Neural progenitor cell (in vitro differentiated cells): ENCODE measurements at places on chromosomes 7 and 10.
A peak's percentile ranks its signal among the peaks of the same experiment; 100 is the strongest.

GRCh38 chr10:74652664-74653063 is 173.7 kb upstream of the KAT6B start:
- DNase-seq, result no peak

- DNase-seq, result no peak
These were observed 30.2 kb upstream of the CREB5 start for GRCh38 chr7:28382144-28382543.

DNA sequence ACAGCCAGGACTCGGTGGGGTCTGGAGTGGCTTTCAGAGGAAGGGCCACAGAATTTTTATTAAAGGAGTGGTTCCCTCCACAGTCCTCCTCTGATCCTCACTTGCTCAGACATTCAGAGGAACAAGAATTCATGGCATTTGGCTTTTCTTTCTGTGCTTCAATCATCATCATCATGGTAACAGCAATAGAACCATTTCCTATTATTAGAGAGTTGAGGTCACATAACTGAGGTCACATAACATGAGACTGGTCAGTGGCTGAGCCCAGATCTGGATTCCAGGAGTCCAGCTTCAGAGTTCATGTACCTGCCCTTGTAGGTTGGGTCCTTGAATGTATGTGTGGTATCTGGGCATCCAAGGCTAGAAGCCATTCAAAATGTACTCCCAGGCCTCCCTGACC is 177.3 kb upstream of the GRB10 start:
- no peak for DNase-seq

DNA sequence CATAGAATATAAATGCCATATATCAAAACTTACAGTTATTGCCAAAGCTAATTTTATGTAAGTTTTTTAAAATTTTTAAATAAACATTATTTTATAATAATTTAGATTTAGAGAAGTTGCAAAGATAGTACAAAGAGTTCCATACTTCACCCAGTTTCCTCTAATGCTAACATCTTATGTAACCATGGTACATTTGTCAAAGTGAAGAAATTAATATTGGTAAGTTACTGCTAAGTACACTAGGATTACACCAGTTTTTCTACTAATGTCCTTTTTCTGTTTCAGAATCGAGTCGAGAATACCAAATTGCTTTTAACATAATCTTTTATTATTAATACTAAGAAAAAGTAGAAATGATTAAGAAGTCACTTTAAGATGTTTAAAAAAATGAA is 29.2 kb downstream of the CSGALNACT2 start:
- DNase-seq, result no peak

- no peak for DNase-seq
These were observed 17.9 kb upstream of the BMPER start for GRCh38 chr7:33887266-33887975.

- DNase-seq, result no peak
These were observed 1265.8 kb downstream of the REEP3 start for GRCh38 chr10:64786989-64787388.

DNA sequence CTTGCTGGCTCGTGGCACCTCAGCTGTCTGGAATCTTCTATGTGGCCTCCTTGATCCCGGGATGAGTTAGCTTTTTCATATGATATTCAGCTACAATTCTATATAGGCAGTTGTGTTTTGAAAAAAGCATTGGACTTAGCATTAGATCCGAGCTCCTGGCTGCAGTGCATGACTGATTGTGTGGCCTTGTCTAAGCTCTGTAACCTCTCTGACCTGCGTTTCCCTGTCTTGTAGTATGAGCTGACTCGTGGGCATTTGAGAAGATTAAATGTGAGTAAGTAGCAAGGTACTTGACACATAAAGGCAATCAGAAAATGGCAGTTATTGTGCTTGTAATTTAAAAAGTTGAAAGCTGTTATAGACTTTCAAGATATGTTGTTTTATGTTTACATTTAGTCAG is 85.9 kb downstream of the CCNY start:
- DNase-seq, result peak; percentile 54

GRCh38 chr7:29825775-29826529 is 19.6 kb downstream of the WIPF3 start:
- DNase-seq, result no peak

GRCh38 chr10:4498711-4499251 is 327.2 kb upstream of the AKR1E2 start:
- no peak for DNase-seq

GRCh38 chr7:38274486-38274885 is 1.1 kb upstream of the TARP start:
- no peak for DNase-seq

GRCh38 chr7:84248843-84249242 is 54.3 kb upstream of the SEMA3A start:
- DNase-seq, result no peak

DNA sequence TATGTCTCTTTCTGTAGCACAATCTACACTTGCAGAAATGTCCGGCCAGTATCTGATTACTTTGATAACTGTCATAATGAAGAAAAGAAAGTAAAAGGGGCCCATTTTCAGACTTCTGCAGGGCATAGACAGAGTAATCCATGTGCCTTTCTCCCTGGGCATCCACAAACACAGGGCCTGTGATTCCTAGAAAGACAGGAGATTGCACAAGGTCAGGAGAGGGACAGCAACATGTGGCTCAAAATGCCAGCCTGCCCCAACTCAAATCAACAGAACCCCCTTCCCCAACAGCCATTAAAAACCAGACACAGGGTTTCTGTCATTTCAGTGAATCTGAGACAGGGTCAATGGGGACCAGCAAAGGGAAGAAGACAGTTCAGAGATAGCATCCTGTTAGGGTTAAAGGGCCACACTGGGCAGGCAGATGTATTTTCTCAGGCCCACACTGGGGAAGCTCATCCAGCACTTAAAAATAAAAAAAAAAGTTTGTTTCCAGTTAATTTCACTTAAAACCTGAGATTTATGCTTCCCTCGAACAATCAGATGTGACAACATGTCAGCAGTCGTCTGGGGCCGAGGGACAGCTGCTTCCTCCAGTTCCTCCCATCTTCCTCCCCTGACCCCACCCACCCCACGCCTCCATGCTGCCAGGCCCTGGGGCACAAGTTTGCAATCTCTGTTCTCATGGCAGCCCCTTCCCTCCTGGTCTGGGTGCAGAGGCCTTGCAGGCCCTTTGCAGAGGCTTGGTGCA is 30.7 kb upstream of the ACSL5 start:
- no peak for DNase-seq

DNA sequence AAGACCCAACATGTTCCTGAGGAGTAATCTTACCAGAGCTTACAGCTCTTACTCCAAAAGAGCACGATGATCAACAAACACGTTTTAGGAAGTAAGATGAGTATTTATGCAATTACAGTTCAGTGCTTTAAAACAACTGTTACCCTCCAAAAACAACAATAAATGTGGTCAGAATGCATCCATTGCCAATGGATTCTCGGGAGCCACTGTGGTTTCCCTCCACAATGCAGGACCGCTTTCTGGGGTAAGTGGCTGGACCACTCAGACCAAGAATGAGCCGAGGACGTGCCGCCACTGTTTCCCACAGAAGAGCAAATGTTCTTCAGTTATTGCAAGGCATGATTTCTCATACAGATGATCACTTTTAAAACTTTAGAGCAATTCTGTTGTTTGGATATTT is 232.3 kb upstream of the MKLN1 start:
- no peak for DNase-seq

GRCh38 chr10:61900829-61901792 is at the start of gene ARID5B:
TSS of gene ARID5B (plus strand) at chr10:61901699. CDS start at chr10:61901710, 11 bp downstream.
- peak; percentile 79 for DNase-seq

- peak; percentile 65 for DNase-seq
These were observed 509 bp downstream of the AHR start for GRCh38 chr7:17298840-17299482.

GRCh38 chr10:15324611-15325010 is 46.5 kb downstream of the FAM171A1 start:
- no peak for DNase-seq

DNA sequence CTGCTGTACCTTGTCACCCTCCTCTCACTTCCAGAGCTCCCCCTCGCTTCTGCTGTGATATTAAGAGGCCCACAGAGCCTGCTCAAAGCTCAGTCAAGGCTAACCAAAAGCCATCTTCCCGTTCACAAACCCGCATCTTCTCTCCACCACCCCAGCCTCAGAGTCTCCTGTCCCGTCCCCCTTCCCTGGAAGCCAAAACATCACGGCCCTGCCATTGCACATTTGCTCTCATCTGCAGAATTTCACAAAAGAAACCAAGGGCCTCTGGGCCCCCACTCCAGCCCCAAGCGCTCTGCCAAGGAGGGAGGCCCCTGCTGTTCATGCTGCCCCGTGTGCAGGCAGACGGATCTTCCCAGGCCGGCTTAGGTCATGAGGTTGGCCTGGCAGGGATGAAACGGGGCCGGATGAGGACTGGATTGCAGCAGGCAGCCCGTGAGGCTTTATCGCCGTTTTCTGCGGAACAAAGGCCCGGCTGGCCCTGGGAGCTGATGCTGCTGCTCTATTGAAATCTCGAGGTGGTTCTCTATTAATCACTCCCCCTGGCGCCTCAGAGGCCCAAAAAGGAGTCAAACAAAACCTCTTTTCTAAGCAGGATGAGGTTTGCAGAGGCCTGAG is 31.6 kb upstream of the FOXK1 start:
- DNase-seq, result peak; percentile 97

DNA sequence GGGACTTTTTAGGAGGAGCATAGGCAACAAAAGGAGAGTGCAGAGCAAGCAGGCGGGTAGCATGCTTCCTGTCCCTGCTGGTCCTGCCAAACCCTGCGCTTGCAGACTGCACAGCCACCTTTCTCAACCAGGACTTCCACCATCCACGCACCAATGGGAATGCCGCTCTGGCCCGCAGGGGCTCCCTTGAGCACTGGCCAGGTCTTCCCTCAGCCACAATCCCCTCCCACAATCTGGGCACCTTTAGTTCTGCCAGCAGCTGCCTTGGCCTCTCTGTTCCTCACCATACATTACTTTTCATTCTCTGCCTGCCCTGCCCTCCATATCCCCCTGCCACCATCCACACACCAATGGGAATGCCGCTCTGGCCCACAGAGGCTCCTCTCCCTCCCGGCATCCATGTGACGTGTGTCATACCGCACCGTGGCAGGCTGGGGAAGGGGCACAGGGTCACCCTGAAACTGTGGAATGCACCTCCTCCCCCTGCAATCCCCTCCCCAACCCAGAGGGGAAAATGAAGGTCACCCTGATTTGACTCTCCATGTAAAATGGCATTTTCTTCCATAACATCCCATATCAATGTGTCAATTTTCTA is 97.3 kb upstream of the MACROH2A2 start:
- no peak for DNase-seq

- no peak for DNase-seq
These were observed 45.2 kb downstream of the INPP5A start for GRCh38 chr10:132582771-132583170.

GRCh38 chr10:131573707-131574106 is 262.2 kb upstream of the TCERG1L start:
- DNase-seq, result no peak

- no peak for DNase-seq
These were observed 213.1 kb downstream of the CHRM2 start for GRCh38 chr7:137081321-137082093.

- DNase-seq, result peak; percentile 57
These were observed 69.9 kb upstream of the GTF2I start for GRCh38 chr7:74587435-74588126.

GRCh38 chr7:99133766-99134564 is 9.9 kb downstream of the SMURF1 start:
- DNase-seq, result no peak

DNA sequence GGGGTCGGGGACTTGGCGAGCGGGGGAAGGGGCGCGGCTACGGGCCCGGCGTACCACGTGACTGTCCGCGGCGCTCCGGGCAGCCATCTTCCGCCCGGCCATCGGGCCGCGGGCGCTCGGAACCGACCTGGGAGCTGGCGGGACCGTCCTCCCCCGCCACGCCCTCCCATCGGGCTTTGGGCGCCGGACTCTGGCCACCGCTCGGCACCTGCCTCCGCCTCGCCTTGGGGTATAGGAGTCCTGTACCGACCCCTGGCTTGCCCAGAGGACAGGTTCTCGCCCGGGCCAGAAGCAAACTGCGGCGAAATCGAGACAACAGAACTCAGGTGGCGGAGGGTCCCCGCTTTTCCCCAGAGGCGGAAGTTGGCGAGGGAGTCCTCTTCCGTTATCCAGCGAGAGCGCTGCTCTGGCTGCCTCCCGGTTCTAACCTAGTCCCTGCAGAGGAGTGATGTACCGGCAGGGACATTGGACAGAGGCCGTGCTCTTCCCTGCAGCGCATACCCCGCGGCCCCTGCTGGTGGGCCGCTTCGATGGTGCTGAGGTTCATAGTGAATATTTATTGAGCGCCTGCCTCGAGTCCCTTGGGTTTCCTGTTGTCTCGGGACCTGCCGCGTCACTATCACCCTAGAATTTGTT is 1.2 kb upstream of the SGMS1 start:
- DNase-seq, result peak; percentile 87

DNA sequence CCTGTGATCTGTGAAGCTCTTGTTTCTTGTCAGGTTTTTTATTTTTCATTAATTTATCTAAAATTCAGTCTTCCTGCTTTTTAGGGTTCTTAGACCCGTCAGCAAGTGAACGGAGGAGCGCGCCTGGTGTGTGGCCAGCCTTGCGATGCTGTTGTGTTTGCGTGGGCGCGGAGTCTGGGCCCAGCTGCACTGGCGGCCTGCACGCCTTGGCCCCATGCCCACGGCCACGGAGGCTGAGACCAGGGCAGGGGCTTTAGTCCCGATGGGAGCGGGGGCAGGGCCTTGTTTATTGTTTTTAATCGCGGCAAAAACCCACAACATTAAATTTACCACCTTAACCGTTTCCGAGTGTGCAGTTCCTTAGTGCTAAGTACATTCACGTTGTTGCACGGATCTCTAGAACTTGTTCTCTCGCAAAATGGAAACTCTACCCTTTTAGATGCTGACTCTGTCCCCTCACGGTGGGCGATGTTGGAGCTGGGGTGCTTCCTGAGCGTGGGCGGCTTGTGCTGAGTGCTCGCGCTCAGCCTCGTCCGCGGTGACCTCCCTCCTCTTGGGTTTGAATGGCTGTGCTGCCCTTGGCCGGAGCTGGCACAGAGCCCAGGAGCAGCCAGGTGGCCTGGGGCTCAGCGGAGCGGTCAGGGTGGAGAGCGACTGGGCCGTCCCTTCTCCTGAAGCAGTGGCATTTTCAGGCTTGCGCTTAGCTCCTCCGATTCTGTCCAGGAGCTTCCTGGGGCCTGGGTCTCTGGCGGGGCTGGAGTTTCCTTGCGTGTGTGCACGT is 69.1 kb downstream of the INPP5A start:
- no peak for DNase-seq

DNA sequence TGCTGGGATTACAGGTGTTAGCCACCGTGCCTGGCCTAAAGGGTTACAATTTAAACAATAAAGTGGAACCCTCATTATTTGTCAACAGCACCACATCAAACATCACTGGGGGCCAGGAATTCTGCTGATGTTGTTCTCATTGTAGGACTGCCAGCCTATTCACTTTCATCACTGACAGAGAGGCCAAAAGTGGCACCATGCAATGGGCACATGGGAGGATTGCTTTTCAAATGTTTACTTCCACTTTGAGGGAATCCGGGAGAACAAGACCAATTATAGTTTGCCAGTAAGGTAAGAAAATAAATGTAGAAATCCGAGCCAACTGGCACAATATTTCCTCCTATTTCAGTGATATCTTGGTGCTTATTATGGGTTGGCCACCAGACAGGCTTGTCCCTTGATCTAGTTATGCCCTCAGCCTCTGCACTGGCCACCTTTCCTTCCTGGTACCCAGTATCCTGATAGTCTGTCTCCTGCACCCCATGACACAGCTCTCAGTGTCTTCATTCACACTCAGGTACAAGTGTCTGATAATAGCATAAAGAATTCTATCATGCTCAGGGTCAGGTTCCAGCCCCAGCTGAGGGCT is 82.6 kb downstream of the ANLN start:
- DNase-seq, result no peak
